Activated CD8-positive, alpha-beta memory T cell treated with anti-CD3 and anti-CD28 coated beads for 4 hours (primary cell): ENCODE measurements at places on chromosomes 3 and 15.

- no peak for DNase-seq
Observed at GRCh38 chr3:125618851-125619250, 23.6 kb upstream of the OSBPL11 start.

DNA sequence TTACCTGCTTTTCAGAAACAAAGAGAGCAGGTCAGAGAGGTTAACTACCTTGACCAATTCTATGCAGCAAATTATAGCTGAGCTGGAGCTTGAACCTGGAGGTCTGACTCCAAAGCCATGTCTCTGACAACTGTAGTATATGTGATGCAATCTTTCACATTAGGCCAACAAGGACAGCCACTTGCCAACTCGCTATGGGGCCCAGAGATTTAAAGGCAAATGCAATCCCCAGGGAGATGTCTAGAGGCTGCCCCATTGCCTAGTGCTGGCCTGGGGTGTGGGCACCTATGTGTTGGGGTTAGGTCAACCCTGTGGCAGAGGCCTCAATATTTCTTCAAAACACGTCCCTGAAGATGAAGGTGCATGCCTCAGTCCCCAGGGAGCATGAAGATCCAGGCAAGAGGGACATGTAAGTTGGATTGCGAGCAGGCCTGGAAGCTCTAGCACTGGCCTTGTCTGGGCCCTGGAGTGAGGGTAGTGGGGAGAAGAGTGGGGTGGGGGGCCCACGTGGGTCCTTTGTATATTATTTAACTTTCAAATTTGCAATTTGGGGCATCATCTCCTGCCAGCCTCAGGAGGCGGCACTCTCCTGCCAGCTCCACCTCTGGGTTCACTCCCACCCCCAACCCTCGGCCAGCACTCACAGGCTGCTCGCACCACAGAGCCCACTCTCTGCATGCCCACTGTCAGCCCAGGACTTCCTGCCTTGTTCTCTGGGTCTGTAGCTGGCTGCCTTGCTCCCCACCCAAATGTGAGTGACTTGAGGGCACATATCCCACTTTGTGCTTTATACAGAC is 64.3 kb downstream of the SLC12A8 start:
- DNase-seq: no peak

DNA sequence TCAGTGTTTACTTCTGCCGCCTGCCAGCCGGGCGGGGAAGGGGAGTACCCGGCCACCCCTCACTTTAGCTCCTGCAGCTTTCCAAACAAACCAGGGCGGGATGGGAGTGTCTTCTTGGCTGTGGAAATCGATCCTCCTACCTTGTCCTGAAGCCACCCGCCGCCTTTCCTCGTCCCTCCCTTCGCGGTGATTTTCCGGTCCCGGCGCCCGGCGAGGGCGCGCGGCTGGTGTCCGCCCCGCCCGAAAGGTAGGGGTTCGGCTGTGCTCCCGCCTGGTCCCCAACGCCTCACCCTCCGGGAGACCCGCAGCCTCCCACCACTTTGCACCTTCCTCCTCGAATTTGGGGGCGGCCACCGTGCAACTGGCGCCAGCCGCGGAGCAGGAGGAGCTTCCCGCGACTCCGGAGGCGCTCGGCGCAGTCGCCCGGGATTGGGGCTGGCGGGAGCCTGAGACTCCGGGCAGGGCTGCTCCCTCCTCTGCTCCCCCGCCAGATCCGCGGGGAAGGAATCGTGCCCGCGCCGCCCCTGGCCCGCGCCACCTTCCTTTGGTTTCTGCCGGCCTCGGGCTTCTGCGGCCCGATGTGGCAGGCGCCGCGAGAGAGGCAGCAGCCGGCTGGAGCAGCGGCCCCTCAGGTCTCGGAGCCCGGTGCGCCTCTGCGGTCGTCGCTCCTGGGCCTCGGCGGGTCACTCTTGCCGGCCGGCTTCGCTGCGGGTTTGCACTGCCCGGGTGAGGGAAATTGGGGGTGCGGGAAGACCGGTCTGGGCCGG is 30.7 kb upstream of the ST3GAL6 start:
- no peak for DNase-seq

DNA sequence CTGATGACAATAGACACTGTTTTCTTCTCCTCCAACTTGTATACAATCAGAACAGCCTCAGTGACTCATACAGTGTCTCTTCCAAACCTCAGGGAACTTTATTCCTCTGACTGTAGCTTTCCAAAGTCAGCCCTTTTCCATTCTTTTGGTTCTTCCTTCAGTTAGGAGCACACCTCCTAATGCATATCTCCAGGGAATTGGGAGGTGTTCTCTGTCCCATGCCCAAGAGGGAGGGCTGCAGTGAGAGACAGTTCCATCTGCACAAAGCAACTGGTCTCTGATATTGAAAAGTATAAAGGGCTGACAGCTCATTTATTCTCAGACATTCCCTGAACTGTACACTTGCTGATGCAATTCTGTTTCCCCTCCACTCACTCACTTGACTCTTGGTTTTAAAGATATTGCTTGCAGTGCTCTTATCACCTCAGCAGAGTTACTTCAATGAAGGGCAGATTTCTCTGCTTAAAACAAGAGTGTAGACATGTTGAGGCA is 337.8 kb upstream of the TBC1D5 start:
- DNase-seq: no peak

- no peak for DNase-seq
Observed at GRCh38 chr3:152843955-152844354, 9.0 kb downstream of the P2RY1 start.

GRCh38 chr3:161430307-161430706 is 59.0 kb upstream of the SPTSSB start:
- DNase-seq: no peak

DNA sequence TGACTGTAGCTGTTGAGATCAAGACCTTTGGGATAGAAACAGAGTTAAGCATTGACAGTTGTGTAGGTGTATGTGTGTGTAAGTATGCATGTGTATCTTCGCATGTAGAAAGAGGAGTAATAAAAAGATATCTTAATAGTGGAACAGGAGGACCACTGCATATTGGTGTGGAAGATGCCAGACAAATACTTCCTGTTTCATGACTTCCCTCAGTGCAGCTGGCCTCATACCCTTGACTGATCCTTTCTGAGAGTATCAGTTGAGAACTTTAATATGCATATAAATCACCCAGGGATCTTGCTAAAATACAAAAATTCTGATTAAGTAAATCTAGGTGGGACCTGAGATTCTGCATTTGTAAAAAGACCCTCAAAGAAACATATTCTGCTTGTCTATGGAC is 8.5 kb upstream of the ZBED2 start:
- DNase-seq: no peak
